ENCODE measurements at places on chromosomes 1 and 21.

- DNase-seq = no peak
Observed at GRCh38 chr1:247638011-247638410, 32.6 kb downstream of the OR2G3 start.

DNA sequence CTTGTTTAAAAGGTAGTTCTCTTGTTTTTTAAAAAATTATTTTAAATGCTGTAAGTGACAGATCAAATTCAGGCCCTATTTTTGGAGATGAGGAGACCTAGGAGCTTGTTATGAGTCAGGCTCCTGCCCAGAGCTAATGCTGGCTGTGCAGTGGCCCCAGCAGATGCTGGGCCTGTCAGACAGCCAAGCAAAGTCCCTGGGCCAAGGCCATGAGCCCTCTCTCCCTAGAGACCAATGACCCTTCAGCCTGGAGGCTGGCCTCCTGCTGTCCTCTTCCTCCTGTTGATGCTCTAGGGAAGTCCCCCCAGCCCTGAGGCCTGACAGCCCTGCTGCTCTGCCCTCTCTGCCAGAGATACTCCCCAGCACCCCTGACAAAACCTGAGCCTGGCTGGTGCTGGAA lies 128.1 kb upstream of the CTTNBP2NL start:
- DNase-seq = no peak

GRCh38 chr21:32193098-32193465 lies 85.8 kb downstream of the MIS18A start:
- DNase-seq = no peak

DNA sequence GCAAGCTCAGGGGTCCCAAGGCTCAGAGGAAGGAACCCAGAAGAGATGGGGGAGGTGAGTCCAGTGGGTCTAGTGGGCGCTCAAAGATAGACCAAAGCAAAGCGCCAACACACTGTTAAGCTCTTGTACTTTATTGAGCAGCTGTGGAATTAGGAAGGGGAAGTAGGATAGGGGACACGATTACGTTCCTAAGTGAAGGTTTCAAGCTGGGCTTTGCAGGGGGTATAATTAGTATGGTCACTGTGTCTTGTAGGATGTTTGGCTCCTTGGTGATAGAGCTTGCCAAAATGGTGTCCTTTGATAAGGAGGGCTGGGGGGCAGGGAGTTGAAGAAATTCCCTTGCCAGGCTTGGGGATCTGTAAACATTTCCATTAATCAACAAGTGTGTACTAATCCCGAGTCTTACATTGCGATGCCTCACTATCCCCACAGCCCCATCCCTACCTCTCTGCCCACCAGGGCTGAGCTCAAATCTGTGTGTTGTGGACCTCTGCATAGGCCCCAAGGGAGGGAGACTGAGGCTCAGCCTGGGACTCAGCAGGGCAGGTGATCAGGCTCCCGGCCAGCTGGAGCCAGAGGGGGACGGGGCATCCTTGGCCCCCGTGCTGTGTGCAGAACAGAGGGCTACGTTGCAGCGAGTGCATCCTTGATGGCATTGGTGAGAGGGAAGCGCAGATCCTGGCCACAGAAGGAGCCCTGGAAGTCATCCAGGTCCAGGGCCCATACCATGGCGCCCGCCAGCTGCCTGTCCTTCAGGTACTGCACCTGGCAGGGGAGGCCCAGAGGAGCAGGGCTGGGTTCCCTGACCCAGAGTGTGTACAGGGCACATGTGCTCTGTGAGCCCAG lies 3.4 kb upstream of the MYBPH start:
- DNase-seq = no peak

- no peak for DNase-seq
Observed at GRCh38 chr1:94022471-94023189, 98.3 kb downstream of the ABCA4 start.

- DNase-seq = no peak
Observed at GRCh38 chr1:84297546-84298244, 3.8 kb upstream of the SAMD13 start.

GRCh38 chr1:229757226-229757625 lies 131.2 kb downstream of the URB2 start:
- DNase-seq = no peak

GRCh38 chr1:23098463-23099170 lies 70.0 kb downstream of the LUZP1 start:
- peak; percentile 62 for DNase-seq

DNA sequence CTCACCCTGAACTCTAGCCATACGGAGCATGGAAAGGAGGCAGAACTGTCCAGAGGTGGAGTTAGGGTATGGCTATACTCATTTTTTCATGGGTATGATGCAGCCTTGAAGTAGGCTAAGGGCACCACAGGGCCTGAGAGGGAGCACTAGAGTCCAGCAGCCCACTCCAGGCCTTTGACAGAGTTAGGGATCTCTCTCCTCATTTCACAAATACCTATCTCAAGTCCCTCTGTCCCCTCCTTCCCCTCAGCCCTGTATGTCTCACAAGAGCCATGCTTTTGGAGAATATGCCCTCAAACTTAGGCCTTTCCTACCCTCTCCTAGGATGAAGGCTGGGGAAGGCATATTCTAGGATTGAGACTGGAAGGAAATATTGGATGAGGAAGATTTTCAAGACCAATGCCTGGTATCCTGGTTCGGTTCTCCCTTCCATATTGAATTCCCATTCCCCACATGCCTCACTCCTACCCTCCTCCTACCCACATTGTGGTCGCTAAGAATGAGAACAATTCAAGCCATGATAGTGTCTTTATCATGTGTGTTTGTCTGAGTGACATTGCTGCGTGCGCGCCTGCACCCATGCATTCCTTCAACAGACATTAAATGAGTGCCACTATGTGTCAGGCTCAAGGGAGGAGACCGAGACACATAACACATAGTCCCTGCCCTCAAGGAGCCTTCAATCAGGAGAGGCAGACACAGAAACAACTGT lies 2.6 kb upstream of the NECTIN4 start:
- DNase-seq = no peak

DNA sequence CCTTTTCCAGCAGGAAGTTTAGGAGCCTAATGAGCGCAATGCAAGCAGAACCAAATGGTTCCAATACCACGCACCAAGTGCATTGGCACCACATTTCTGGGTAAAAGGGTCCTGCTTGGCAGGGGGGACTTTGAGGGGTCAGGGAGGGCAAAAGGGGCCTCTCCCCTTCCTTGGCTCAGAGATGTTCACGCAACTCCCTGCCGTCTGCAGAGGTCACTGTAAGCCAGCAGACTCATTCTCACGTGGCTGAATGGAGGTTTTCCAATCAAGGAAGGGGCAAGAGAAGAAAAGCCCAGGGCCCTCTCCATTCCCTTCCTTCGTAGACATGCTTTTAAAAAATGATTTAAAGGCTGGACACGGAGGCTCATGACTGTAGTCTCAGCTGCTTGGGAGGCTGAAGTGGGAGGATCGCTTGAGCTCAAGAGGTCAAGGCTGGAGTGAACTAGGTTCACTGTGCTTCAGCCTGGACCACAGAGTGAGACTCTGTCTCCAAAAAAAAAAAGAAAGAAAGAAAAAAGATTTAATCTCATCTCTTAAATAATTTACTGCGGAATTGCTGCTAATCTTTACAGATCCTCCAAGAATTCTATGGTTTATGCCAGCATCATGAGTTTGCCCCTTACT lies 80.3 kb downstream of the RUNX3 start:
- no peak for DNase-seq

DNA sequence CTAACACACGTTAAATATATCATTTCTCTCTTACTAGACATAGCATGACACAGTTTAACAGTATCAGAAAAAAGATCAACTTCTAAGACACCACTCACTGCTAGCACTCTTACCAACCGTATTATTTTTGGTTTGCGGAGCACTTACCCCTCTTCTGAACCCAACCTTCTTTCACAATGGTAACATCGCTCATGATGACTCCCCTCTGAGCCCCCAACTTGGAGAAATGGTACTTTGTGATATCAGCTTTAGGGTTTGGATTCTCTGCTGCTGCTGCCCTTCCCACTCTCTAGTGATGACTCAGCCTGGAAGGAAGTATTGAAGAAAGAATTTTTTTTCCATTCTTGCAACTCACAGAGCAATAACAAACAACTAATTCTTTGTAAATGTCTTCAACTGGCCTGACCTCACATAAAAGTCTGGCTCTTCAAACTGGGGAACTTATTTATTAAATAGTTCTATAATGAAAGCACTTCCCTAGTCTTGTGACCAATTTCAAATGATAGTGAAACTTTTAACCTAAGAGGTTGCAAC lies 7.0 kb downstream of the AKT3 start:
- no peak for DNase-seq

GRCh38 chr1:152515434-152515783 lies 1.1 kb downstream of the CRCT1 start:
- no peak for DNase-seq

DNA sequence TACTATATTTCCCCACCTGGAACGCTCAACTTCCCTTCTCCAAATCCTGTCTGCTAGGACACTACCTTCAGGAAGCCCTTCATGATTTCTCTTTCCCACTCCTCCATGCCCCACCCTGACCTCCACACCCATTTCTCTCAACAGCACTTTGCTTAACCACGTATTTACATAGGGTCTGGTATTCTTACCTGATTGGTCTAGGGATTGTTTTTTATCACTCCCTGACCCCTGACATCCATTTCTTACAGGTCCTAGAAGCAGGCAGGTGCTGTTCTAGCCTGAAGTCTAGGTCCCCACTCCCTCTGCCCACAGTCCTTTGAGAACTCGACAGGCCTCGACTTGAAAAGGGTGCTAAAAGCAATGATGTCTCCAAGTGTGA lies 47.5 kb downstream of the DMAP1 start:
- DNase-seq = no peak

- no peak for DNase-seq
Observed at GRCh38 chr1:208855403-208855802, 611.2 kb upstream of the PLXNA2 start.

GRCh38 chr1:39086865-39087409 lies 60.8 kb downstream of the NDUFS5 start:
- no peak for DNase-seq

GRCh38 chr1:189315035-189315901 lies 1162.4 kb downstream of the BRINP3 start:
- no peak for DNase-seq

GRCh38 chr21:16176570-16176969 lies 446.8 kb downstream of the USP25 start:
- no peak for DNase-seq

GRCh38 chr21:18142655-18143054 lies 102.0 kb upstream of the CHODL start:
- DNase-seq = no peak

- no peak for DNase-seq
Observed at GRCh38 chr1:244962130-244962529, 97.8 kb upstream of the HNRNPU start.

DNA sequence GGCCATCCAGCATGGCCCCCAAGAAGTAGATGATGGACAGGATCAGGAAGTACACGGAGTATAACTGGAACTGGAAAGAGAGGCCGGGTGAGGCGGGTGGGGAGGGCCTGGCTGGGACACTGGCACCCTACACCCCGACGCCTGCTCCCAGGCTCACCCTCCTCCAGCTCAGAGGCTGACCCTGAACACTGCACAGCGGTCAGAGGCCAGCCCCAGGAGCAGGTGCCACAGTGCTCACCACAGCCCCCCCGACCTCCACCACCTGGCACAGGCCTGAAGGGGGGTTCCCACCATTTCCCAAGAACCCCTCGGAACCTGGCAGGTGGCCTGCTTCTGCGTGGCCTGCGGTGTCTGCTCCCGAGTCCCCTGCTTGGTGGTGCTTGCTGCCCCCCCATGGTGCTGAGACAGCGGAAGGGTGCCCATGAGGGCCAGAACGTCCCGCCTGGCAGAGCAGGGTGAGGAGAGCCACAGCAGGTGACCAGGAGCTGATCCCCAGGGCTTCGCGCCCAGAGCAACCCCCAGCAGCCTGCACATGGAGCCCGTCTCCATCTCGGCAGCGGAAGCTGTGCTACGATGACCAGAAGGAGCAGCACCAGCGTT lies 26.1 kb downstream of the SLC19A1 start:
- no peak for DNase-seq

- no peak for DNase-seq
Observed at GRCh38 chr1:202112859-202113689, 9.6 kb upstream of the GPR37L1 start.

GRCh38 chr1:43285269-43285990 lies at the start of gene C1orf210:
Gene C1orf210, minus strand, starts transcription at chr1:43285581. Its CDS starts 2,311 bp downstream, at chr1:43283270.
- no peak for DNase-seq

DNA sequence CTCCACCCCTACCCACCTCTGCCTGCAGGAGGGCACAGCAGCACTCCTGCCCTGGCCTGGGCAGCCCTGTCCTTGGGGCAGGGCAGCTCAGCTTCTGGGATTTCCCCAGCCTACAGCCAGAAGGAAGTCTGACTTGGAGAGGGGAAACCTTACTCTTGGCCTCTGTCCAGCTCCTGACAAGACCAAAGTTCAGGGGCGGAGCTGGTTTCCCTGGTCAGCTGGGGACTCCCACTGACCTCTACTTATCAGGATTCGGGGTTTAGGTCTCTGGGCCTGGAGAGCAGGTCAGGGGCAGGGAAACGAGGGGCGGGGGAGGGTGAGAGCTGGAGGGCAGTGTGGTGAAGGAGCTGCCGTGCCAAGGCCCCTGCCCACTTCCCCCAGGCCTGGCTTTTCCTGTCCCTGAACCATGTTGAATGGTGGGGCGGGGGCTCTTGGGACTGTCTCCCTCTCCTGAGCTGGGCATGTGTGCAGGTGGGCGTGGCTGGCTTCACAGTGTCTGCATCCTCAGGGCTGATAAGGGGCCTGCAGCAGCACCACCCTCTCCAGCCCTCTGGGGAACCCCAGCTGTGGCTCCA lies 16.8 kb upstream of the ETV3 start:
- DNase-seq = no peak

DNA sequence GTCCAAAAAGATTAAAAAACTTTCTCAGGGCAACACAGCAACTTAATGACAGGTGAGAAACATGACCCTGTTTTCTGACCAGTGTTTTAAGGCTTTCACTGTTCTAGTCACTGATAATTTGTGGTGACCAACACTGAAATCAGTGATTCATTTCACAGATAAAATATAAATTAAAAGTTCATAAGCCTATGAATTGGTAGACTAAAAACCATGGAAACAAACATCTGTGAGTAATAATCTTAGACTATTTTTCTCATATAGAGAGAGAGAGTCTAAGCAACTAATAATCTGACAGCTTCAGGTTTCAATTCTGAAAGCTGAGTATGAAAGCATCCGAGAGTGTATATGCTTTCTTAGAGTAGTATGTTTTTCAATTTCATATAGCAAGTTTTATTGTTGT lies 536.9 kb downstream of the ADGRL2 start:
- no peak for DNase-seq

DNA sequence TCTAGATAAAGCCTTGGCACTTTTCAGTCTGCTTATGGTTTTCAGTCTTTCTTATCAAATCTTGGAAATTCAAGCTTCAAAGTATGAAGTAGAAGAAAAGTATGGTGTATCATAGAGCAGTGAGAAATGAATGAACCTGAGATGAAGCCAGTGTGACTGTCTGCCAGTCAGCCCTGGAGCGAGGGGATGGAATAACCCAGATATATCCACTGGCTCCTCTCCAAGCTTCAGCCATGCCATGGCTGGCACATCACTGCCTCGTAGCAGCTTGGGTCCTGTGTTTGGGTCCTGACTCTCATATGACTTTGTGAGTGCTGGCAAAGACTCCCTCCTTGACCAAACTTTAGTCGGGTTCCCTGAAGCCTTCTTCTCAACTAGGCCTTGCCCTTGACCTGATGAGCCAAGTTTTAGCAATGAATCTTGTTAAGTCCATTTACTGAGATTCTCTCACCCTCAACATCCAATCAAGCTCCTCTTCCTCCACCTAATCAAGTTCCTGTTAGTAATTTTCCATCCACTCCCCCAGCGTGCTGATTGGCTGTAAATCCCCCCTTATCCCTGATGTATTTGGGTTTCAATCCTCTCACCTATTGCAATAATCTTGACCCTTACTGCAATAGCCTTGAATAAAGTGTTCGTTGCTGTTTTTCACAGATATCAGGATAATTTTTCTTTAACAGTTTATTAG lies 62.5 kb upstream of the PRDX6 start:
- no peak for DNase-seq

GRCh38 chr1:234499119-234499942 lies 20.4 kb upstream of the TARBP1 start:
- DNase-seq = peak; percentile 73

All from naive thymus-derived CD8-positive, alpha-beta T cell (primary cell).